Upper lobe of left lung (tissue), 6 donors: ENCODE measurements at places on chromosomes 13 and 19. TPM values are rescaled to one million over a fixed set of nuclear protein-coding genes. Genes with fewer than 3 reads are reported as not detected.

SPIB gene
- 0.97 TPM for total RNA-seq

RABAC1 gene
- total RNA-seq = 135 TPM

PGLYRP2 gene
- not detected for total RNA-seq

MATK gene
- 20.1 TPM for total RNA-seq

ZNF317 gene
- 25.5 TPM for total RNA-seq

KIR3DL1 gene
- total RNA-seq = 0.20 TPM

OR7C1 gene
- not detected for total RNA-seq

KLK14 gene
- total RNA-seq = not detected

PRX gene
- total RNA-seq = 47.0 TPM

DNAAF3 gene
- total RNA-seq = 14.3 TPM

PPFIA3 gene
- 4.0 TPM for total RNA-seq

ZNF441 gene
- 2.7 TPM for total RNA-seq

MISP gene
- total RNA-seq = 51.5 TPM

VSTM2B gene
- not detected for total RNA-seq

ZNF14 gene
- total RNA-seq = 4.7 TPM

DNM2 gene
- total RNA-seq = 322 TPM

CACNA1A gene
- total RNA-seq = 0.69 TPM

CERS1 gene
- total RNA-seq = not detected

CGB8 gene
- total RNA-seq = not detected

CTXN1 gene
- 28.3 TPM for total RNA-seq

PRODH2 gene
- total RNA-seq = not detected

ZNF99 gene
- total RNA-seq = 0.30 TPM

IRGQ gene
- total RNA-seq = 23.5 TPM
